ENCODE measurements at places on chromosomes 5 and 9.

- no peak for DNase-seq
Measured at GRCh38 chr5:8229551-8229950, 360.6 kb downstream of the MTRR start.

DNA sequence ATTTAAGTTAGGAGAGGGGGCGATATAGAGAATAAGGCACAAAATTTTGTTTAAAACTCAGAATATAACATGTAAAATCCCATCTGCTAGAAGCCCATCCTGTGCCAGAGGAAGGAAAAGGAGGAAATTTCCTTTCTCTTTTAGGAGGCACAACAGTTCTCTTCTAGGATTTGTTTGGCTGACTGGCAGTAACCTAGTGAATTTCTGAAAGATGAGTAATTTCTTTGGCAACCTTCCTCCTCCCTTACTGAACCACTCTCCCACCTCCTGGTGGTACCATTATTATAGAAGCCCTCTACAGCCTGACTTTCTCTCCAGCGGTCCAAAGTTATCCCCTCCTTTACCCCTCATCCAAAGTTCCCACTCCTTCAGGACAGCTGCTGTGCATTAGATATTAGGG is 18.3 kb downstream of the MOCS2 start:
- no peak for DNase-seq

- no peak for DNase-seq
Measured at GRCh38 chr5:76099286-76099702, 16.1 kb downstream of the SV2C start.

GRCh38 chr9:117368684-117369230 is 46.1 kb downstream of the ASTN2 start:
- DNase-seq: no peak

- no peak for DNase-seq
Measured at GRCh38 chr5:77339337-77339890, 128.9 kb downstream of the PDE8B start.

GRCh38 chr9:114038724-114039313 is 39.3 kb downstream of the AMBP start:
- DNase-seq: no peak

DNA sequence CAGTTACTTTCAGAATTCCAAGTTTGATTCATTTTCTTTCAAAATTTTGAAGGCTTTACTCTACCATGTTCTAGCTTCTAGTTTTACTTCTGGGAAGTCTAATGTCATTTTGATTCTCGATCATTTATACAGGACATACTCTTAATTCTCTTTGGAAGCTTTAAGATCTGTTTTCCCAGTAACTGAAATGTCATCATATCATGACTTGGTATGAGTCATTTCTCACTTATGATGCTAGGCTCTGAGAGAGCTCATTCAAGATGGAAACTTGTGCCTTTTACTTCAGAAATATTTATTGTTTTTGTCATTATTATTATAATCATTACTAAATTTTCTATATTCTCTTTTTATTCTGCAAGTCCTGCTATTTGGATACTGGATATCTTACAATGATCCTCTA is 222.3 kb downstream of the PARP8 start:
- DNase-seq: no peak

DNA sequence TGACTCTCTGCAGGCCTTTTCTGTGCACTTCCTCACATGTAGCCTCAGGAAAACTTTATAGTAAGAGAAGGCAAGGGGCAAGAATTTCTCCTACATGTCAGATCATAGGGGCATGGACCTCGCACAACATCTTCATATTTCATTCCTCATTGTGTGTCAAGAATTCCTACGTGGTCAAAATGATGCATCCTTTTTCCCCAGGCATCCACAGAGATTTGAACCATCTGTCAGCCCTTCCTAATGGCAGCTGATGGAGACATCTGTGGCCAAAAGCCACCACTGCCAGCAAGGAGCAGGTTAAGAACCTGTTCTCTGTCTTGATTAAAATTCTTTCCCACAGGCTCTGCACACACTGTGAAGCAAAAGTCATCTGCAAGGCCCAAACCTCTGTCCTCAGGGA is 42.5 kb downstream of the MFAP3 start:
- no peak for DNase-seq

DNA sequence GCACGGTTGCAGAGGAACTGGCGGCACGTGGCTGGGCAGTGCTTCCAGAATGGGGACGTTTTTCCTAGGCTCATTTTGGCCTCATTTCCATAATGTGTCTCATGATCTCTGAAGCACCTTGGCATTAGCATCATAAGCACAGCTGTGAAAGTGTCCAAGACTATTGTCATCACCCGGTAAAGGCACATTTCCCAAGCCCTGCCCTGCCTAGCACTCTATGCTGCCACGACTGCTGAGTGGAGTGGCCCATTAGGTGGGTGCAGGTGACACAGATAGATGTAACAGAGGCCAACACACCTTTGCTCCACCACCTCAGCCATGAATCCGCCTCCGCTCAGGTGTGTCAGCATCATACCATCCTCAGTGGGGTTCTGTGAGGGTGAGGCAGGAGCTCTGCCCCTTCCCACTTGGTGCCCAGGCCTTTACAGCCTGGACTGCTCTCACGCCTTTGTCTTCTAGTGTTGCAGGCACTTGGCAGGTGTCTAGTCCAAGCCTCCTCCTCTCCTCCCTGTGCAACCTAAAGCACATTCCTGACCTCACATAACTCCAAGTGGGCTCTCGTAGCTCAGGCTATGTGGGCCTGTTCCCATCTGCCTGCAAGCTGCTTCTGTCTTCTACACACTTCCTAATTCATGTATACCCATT is 213.0 kb downstream of the FSTL4 start:
- no peak for DNase-seq

DNA sequence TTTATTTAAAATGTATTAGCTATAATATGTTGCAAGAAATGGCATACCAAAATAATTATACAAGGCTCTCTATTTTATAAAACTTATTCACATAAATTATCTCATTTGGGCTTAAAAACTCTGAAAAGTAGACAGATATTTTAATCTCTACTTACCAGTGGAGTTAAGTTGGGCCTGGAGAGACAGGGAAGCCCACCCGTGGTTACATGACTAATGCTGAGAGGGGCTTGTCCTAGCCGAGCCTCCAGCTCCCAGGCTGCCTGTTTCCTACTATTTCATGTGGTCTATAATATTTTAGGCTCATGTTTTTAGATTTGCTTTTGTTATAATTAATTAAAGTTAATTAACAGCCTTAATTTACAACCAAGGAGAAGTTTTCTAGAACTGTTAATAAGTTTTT is 20.9 kb upstream of the ASPN start:
- DNase-seq: no peak

DNA sequence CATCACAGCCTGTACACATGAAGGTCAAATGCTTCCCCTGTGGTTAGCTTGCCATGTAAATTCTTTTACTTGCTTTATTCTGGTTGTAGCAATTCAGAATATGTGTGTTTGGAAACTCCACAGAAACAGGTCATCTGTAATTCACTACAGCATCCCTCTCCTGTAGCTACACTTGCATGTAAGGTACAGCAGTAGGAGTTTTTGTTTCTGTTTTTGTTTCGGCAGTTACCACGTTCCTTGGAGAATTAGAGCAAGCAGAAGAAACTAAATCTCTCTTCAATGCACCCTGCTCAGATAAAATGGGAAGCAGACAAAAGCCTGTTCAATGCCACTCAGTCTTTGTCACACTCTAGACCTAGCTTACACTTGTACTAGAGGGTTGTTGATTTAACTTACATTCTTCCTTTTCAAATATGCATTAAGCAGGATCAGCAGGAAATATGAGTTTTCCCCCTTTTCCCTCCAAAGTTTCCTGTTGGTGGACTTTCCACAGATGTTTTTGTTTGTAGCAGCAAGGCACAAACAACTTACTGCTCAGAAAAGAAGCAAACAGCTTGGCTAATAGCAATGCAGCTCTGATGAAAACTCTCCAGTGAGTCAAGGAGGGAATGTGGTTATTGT is 80.9 kb downstream of the YIPF5 start:
- no peak for DNase-seq

DNA sequence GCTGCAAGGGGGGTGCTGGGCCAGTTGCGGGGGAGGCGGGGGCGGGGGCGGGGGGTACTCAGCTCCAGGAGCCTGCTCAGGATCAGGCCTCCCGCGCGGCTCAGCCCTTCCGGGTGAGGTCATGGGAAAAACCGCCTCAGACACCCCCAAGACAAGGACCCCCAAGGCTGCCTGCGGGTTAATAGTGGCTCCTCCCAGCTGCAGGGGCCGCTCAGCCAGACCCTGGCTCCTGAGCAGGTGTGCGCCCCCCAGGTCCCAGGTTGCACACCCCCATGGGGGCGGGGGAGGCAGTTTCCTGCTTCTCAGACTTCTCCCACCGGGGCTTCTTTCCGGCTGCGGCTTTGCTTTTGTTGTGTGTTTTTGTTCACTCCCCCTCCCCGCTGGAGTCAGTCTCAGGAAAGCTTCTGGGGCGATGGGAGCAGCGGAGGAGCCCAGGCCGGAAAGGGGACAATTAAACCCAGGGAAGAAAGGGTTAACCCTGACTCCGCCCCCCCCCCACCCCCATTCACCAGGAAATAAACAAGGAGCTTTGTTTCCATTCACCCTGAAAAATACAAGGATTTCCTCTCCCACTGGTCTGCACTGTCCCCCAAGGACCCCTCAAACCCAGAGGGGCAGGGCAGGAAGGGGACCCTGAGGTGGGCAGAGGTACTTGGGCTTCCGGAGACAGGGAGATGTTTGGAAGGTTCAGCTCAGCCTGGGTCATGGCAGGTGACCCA is 42.3 kb upstream of the NOTCH1 start:
- DNase-seq: no peak

DNA sequence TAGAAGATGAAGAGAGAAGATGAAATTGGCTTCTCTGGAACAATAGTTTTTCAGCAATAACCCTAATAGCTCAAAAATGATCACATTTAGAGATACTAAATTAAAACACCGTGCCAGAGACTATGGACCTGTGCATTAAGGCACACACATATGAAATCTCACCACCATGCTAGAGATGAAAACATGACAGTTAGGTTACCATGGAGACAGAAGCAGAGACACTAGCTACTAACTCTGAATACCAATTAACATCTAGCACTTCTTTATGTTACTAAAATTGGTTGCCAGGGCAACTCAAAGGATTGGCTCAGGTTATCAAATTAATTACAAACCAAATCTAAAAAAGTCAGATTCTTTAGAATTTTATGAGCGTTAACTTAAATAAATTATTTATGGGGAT is 337.7 kb downstream of the PLK2 start:
- no peak for DNase-seq

- DNase-seq: no peak
Measured at GRCh38 chr9:124354346-124355038, 60.8 kb downstream of the PSMB7 start.

- no peak for DNase-seq
Measured at GRCh38 chr5:31900296-31900865, 261.4 kb downstream of the PDZD2 start.

DNA sequence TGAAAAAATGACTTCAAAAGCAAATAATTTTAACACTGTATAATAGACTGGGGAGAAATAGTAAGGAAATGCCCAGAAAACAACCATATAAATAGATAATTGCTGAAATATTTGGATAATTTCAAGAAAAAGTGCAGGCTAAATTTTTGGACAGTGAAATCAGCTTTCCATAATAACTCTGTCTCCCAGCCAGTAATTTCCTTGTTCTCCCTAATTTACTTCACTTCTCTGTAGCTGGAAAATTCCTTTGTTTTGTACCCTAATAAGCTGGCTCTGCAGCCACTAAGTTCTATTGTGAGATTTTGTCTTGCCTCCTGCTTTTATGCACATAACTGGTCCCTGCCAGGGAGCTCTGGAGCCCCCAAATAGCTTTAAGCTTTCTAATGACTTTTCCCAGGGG is 27.7 kb downstream of the PRDM6 start:
- DNase-seq: no peak

DNA sequence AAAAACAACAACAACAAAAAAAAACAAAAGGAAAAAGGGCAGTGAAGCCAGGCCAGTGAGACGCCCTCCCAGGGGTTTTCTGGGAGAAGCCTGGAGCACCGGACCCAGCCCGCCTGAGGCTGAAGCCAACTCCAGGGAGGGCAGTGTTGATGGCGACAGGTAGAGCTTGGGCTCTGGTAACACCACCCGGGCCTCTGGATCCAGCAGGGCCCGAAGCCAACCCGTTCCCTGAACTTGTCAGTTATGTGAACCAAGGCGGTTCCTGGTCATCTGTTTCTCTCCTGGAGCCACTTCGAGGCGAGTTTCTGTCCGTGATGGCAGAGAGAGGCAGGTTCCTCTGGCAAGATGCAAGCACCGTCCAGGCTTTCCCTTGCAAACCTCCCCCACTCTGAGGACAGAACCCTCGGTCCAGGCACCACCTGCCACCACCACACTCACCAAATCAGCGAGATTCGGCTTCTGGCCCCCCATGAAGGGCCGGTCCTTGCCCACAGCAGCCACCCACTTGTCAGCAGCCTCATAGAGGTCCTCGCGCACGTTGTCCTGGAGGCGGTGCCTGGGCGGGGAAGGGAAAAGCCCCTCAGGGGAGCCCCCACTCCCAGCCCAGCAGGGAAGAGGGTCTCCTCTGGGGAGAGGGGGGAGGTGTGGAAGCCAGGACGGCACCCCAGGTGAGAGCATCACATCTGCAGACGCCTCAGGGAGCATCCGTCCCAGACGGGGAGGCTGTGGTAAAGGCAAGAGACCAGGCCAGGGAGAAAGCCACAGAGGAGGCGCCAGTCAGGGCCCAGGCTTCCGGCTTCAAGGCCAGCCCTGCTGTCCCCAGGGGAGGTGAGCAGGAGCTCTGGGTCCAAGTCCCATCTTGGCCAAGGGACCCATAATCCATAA is 5.4 kb downstream of the PTGES2 start:
- no peak for DNase-seq

GRCh38 chr5:157989296-157989695 is 130.4 kb upstream of the CLINT1 start:
- no peak for DNase-seq

DNA sequence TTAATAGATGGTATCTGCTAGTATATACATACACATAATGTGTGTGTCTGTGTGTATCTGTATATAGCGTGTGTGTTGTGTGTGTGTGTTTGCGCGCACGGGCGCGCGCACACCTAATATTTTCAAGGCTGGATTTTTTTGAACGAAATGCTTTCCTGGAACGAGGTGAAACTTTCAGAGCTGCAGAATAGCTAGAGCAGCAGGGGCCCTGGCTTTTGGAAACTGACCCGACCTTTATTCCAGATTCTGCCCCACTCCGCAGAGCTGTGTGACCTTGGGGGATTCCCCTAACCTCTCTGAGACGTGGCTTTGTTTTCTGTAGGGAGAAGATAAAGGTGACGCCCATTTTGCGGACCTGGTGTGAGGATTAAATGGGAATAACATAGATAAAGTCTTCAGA is 757 bp downstream of the FXN start:
- no peak for DNase-seq

DNA sequence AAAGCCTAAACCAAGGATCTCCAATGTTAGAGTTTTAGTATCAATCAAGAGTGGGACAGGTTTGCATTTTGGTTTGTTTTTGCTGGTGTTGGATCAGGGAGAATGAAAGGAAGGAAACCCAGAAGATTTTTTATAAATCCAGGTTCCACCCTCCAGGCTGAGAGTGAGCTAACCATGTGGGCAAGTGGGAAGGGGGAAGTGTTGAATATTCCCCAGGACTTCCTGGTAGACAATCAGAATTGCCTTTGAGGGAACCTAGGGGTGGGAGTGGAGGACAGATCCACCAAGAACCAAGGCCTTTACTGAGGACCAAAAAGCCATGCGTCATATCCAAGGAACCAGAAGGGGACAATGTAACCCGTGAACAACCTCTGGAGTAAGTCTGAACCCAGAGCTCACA is 33.5 kb upstream of the PIK3R1 start:
- DNase-seq: no peak

All from AG09309 (cell line).